A375 (cell line): ENCODE measurements at places on chromosomes 12 and 14. TPM values are rescaled to one million over a fixed set of nuclear protein-coding genes. Genes with fewer than 3 reads are reported as not detected.

The ST8SIA1 gene
- 1.3 and 1.9 TPM in 2 replicates for total RNA-seq

The SIX6 gene
- 0.08 TPM in 1 of 2 replicates, not detected in the other for total RNA-seq

The RTL1 gene
- total RNA-seq, result 0.04 and 0.05 TPM in 2 replicates

The NOS1 gene
- not detected in 2 replicates for total RNA-seq

The DPF3 gene
- 0.60 and 1.6 TPM in 2 replicates for total RNA-seq

The GNPTAB gene
- 10.4 and 19.4 TPM in 2 replicates for total RNA-seq

The ZDHHC22 gene
- not detected in 2 replicates for total RNA-seq

The APOF gene
- total RNA-seq, result not detected in 2 replicates

The SLC10A1 gene
- total RNA-seq, result not detected in 2 replicates

The PTPRQ gene
- 0.08 TPM in 1 of 2 replicates, not detected in the other for total RNA-seq

The PLEKHG3 gene
- total RNA-seq, result 10.1 and 13.5 TPM in 2 replicates

The ORMDL2 gene
- 19.9 and 24.5 TPM in 2 replicates for total RNA-seq

The SERPINA9 gene
- not detected in 2 replicates for total RNA-seq

The RAPGEF3 gene
- total RNA-seq, result 3.5 and 5.5 TPM in 2 replicates

The SLC39A5 gene
- total RNA-seq, result not detected in 2 replicates

The STAT6 gene
- 39.1 and 41.4 TPM in 2 replicates for total RNA-seq

The EML1 gene
- total RNA-seq, result 3.5 and 6.8 TPM in 2 replicates

The PLEKHD1 gene
- 0.05 TPM in 1 of 2 replicates, not detected in the other for total RNA-seq

The SERPINA1 gene
- 3.0 and 4.0 TPM in 2 replicates for total RNA-seq

The C12orf50 gene
- not detected in 2 replicates for total RNA-seq

The KCNJ8 gene
- total RNA-seq, result 0.27 and 0.30 TPM in 2 replicates

The CIROP gene
- not detected in 2 replicates for total RNA-seq
